AG04450 (cell line): ENCODE measurements at places on chromosomes 5 and 9.
A peak's percentile ranks its signal among the peaks of the same experiment; 100 is the strongest.

- DNase-seq = no peak
Measured at GRCh38 chr9:136312436-136312835, 8.5 kb upstream of the CCDC187 start.

- no peak for DNase-seq
Measured at GRCh38 chr5:15594977-15595568, 95.1 kb downstream of the FBXL7 start.

GRCh38 chr5:126692971-126693370, 84.0 kb upstream of the LMNB1 start:
- no peak for DNase-seq

DNA sequence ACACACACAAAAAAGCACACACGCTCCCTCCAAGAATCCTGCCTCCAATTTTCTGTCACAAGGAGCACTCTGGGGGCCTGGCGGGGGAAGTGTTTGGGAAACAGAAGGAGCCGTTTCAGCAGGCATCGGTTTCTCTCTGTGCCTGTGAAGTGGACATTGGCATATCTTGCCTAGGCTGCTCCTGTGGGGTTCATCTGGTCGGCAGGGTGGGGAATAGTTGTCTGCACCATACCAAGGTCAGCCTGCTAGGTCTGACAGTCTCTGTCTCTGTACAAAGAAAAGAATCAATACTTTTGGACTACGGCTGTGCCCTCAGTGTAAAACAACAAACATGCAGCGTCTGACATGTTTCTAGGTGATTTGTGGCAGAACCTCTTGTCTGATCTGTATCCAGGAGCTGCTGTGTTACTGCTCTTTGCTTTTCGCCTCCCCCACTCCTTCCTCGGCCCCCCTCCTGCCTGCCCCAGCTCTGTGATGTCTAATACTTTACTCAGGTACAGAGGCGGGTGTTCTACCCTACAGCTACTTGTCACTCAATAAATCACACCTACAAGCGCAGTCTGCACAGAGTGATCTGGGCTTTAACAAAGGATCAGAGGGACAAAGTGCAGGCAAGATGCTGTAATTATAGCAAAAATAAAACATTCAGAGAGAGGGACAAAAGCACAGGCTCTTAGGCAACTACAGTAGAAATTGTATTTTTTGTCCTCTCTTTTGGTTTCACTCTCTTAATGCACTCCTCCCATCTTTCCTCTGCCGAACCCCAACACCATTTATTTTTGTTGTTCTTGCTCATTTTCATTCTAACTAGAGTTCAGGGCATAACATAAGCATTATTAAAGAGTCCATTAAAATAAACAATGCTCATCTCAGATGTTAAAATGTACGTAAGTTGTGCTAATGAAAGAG, 216.7 kb downstream of the BNC2 start:
- DNase-seq = no peak

DNA sequence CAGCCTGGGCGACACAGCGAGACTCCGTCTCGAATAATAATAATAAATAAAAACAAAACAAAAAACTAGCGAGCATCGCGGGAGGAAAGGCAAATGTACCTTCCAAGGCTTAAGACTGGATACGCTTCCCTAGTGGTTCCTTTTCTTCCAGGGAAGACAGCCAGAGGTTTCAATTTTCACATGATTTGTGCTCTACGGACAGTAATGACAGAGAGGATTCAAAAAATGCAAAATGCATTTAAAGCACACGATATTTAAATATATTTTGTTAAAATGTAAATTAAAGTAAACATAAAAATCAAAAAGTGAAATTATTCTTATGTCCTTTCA, 4.3 kb upstream of the TRIM41 start:
- DNase-seq = no peak

DNA sequence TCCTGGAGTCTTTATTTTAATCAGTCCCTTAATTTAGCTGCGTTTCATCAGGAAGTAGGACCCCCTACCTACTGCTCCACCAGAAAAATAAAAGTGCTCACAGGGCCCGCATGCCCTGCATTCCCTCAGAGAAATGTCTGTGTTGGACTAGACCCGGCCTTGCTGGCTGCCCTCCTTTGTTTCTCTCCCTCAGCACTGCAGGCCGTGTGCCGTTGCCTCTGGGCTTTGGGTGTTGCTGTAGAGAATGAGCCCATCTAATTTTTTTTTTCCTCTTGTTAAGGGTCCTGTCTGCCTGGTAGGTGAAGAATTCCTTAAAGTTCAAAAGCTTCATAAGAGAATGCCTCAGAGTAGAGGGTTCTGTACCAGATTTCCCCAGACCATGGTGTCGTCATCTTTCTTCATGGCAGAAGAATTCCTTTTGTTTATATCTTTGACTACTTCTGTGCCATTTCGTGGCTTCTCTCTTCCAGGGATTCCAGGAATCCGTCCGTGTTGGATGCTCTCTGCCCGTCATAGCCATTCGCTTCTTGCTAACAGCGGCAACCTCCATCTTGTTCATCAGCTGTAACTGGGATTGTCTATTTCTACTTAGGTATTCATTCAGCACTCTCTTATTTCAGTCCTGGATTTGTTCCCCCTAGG, 49.8 kb upstream of the ANGPTL2 start:
- DNase-seq = peak; percentile 32
